ENCODE measurements at places on chromosomes 7 and 10. TPM values are rescaled to one million over a fixed set of nuclear protein-coding genes. Genes with fewer than 3 reads are reported as not detected.

RASSF4 gene
- total RNA-seq = 87.5 TPM

MICU1 gene
- 41.0 TPM for total RNA-seq

TBX20 gene
- total RNA-seq = 124 TPM

SEC24C gene
- total RNA-seq = 42.3 TPM

CCL26 gene
- total RNA-seq = not detected

CACNB2 gene
- total RNA-seq = 45.7 TPM

PANK1 gene
- 16.9 TPM for total RNA-seq

DNA sequence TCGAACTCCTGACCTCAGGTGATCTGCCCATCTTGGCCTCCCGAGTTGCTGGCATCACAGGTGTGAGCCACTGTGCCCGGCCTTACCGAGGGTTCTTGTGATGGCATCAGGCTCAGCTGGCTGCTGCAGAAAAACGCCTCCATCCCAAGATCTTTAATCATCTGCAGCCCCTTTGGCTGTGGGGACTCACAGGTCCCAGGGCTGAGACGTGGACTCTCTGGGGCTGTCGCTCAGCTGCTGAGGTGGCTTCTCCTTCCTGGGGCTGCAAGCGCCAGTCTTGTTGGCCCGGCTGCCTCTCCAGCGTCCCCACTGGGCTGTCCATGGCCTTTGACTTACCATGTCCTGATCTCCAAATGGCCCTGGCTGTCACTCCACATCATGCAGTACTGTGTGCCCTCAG lies 20.0 kb downstream of the AMZ1 start:
- no peak for DNase-seq

DNA sequence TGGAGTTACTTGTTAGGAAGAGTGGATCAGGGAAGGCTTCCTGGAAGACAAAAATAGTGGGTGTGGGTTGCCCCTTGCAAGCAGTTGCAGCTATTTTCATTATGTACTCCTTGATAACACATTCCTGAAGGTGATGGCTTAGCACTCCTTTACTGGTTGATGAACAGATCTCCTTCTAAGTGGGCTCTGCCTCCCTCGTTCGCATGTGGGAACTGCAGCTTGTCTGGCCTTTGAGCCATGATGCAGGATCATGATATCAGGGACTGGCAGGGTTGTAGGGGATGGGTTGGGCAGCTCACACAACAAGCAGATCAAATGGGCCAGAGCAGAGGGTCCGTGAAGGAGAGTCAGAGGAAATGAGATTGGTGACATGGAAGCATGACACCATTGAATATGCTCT lies 28.8 kb upstream of the LRRC4 start:
- no peak for DNase-seq

DNA sequence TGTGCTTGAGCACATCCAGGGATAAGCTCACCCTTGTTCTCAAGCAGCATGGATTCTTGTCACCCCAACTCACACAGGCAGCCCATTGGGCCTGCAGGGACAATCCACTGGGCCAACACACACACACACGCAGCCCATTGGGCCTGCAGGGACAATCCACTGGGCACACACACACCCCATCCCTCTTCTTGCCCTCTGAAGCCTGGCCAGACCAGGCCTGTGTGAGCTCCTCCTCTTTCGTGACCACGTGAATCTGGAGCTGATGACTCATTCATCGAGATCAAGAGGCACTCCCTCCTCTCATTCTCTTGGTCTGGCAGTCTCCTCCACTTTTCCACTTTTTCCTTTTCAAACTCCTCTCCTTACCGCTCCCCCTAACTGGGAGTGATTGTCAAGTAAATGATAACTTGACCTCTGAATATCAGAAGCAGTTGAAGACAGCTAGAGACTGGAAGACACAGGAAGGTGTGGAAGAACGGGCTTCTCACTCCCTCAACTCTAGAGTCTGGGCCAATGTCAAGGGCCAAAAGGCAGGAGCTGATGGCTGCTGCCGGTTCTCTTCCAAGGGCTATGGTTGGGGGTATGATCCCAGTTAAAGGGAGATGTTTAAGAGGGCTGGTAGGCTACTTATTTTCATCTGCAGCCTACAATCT lies 89.7 kb downstream of the HIPK2 start:
- DNase-seq = no peak

DNA sequence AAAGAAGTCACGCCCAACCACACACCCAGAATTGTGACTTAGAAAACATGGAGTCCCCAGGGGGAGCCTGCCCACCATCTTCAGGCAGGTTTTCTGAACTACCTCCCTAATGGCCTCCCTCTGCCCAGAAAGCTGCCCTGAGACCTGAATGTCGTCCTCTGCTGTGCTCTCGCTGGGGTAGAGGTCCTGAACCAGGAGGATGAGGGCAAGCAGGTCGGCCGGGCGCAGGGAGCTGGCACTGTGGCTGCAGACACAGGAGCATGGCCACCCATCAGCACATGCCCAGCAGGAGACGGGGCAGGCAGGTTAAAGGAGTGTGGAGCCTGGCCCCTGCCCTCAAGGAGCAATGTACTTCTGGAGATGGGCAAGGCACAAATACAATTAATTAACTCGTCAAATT lies 15.4 kb upstream of the PYROXD2 start:
- DNase-seq = no peak

GRCh38 chr7:64908358-64908757 lies 5.3 kb downstream of the ZNF273 start:
- no peak for DNase-seq

DNA sequence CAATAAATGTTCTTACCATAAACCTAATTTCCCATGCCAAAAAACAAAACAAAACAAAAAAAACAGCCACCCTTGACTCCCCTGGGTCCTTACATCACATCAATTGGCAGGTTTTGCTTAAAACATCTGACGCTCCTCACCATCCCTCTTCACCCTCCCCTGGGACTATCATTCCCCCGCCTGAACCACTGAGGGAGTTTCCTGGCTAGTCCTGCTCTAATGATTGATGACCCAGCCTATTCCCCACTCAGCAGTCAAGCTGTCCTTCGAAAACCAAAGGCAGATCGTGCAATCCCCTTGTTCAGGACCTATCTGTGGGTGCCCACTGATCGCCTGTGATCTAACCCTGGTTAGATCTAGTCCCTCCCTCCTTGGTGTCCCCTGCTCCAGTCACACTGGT lies 11.2 kb upstream of the FRMPD2 start:
- no peak for DNase-seq

GRCh38 chr7:932651-932975 lies 21.9 kb downstream of the ADAP1 start:
- DNase-seq = peak; percentile 34

DNA sequence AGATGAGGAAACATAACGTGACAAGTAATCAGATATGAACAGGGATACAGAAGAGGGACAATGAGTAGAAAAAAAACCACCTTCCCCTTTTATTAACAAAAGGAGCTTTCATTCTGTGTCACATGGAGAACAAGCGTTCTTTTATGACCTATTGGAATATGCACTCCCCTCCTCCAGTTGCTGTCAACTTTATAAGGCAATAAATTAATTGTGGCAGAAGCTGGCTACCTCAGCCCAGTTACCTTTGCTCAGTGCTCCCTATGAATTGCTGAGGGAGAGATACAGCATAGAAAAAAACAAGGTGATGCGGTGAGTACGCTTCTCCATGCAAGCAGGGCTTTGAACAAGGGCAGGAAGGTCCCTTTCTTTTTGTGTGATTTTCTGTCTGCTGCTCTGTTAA lies at the start of gene MGAM2:
TSS of gene MGAM2 (plus strand) at position 220 of the 400 bp plus-strand sequence. CDS start 5,156 bp downstream, outside the sequence.
- DNase-seq = no peak

DNA sequence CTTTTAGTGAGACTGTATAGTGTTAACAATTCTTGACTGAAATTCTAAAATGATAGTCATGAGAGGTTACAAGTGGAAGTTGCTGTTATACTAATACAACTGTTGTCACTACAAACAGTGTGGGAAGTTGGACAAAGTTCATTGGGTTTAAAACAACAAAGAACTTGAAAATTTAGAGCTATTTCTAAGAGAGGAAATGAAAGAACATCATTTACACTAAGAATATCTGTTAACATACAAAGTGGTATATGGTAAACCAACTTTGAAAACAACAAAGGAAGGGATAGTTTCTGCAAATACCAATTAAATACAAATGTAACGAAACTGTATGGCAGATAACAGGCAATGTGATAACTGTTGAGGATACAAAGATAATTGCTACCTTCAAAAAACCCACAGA lies 11.6 kb downstream of the MTPN start:
- no peak for DNase-seq

GRCh38 chr7:34133983-34134782 lies 228.8 kb downstream of the BMPER start:
- peak; percentile 64 for DNase-seq

- no peak for DNase-seq
Observed at GRCh38 chr10:69045441-69046300, 42.2 kb upstream of the SRGN start.

- no peak for DNase-seq
Observed at GRCh38 chr10:75013007-75013406, 98.4 kb upstream of the SAMD8 start.

DNA sequence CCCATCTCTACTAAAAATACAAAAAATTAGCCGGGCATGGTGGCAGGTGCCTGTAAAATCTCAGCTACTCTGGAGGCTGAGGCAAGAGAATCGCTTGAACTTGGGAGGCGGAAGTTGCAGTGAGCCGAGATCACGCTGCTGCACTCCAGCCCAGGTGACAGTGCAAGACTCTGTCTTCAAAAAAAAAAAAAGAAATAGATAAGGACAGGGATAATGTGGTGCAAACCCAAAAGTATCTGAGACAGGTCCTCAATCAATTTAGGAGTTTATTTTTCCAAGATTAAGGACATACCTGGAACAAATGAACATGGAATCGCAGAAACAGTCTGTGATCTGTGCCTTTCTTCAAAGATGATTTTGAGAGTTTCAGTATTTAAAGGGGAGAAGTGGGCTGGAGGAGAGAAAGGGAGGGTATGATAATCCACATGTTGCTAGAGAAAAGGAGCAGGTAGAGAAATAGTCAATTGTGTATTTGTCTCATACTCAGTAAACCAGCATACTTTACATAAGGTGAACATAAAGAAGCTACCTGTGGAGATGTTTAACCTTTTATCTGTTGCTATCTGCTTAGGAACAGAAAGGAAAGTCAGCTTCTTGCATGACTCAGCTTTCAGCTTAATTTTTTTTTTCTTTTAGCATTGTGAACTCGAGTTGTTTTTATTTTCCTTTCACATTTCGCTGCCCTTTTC lies 4.9 kb upstream of the MTPN start:
- DNase-seq = no peak

Data from Right ventricle myocardium superior (tissue), 1 donor.